ENCODE measurements at places on chromosomes 2 and 18. TPM values are rescaled to one million over a fixed set of nuclear protein-coding genes. Genes with fewer than 3 reads are reported as not detected.

The CABLES1 gene
- 2.2 TPM for total RNA-seq

DNA sequence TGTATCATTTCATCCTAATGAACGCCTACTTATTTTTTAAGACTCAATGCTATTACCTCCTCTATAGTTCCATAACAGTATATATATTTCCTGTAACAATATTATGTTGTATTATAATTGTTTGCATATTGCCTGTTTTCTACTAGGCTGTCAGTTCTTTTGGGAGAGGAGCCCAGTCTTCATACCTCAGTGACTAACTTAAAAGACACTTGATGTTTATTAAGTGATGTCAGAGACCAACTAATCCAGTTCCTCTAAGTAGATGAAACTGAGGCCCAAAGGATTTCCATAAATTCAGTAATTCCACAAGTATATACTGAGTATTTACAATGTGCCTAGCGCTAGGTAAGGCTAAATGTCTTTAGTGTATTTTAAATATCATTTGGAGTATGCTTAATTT, 48.9 kb upstream of the AAK1 start:
- no peak for DNase-seq

DNA sequence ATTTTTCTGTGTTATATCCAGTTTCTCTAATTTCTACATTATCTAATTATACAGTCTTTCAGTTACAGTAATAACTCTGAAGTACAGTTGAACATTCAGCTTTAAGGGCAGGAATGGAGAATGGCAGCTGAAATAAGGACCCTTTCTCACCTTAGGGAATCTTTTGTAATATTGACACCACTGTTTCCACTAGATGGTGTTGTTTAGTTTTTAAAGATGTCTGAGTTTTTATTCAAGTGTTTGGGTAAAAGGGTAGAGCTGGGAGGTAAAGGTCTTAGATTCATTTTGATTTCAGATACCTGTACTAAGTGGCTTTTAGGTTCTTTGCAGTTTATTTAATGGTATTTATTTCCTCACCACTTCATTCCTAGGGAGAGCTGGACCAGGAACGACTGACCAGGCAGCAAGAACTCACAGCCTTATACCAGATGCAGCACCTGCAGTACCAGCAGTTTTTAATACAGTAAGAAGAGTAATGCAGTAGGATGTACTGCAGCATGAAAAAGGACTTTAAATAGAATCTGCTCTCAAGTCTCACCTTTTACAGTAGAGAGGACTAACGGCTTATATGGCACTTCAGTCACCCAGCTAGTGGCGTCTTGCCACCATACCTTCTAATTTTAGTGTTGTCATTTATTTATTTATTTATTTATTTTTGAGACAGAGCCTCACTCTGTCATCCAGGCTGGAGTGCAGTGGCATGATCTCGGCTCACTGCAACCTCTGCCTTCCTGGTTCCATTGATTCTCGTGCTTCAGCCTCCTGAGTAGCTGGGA, 33.2 kb upstream of the KCNJ13 start:
- DNase-seq = no peak

DNA sequence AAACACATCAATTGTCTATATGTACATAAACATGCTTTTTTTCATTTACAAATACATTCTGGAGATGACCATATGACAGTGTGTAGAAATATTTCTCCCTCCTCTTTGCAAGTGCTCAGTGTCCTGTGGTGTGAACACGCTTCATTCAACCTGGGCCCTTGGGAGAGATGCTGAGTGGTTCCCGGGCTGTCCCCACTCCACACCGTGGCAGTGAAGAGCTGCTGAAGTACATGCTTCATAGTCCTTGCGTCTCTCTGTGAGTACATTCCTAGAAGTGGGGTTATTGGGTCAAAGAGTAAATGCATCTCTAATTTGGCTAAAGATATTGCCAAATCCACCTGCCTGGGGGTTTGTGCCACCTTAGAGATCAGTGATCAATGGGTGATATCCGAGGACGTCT, 6.5 kb upstream of the GPR35 start:
- DNase-seq = no peak

- no peak for DNase-seq
Measured at GRCh38 chr2:28648671-28649395, 102.8 kb upstream of the PPP1CB start.

- DNase-seq = no peak
Measured at GRCh38 chr2:96584017-96584416, 47.5 kb downstream of the ARID5A start.

Measured in activated CD4-positive, alpha-beta memory T cell treated with anti-CD3 and anti-CD28 coated beads for 36 hours (primary cell).